ENCODE measurements at places on chromosomes 12 and 14. TPM values are rescaled to one million over a fixed set of nuclear protein-coding genes. Genes with fewer than 3 reads are reported as not detected.

Gene ACSM4
- total RNA-seq, result not detected

Gene FZD10
- 0.77 TPM for total RNA-seq

Gene KITLG
- 22.4 TPM for total RNA-seq

Gene GPR132
- total RNA-seq, result 0.13 TPM

Gene FGD4
- total RNA-seq, result 22.9 TPM

Gene CACNA2D4
- not detected for total RNA-seq

Gene BCAT1
- 13.4 TPM for total RNA-seq

Gene DEGS2
- total RNA-seq, result 9.7 TPM

Gene ARMH4
- total RNA-seq, result under 0.01 TPM

Gene TSHR
- total RNA-seq, result not detected

Gene EXOC3L4
- total RNA-seq, result 0.26 TPM

Gene FAM222A
- total RNA-seq, result under 0.01 TPM

Gene KRT2
- not detected for total RNA-seq

Gene RD3L
- total RNA-seq, result not detected

Gene KRT79
- 0.26 TPM for total RNA-seq

Gene SPX
- 6.3 TPM for total RNA-seq

Gene SERPINA1
- total RNA-seq, result 0.26 TPM

Gene ATN1
- total RNA-seq, result 4.9 TPM

Gene GPRC5A
- total RNA-seq, result 16.1 TPM

Gene OVCH1
- 0.26 TPM for total RNA-seq

Gene DBX2
- not detected for total RNA-seq

Gene CCDC38
- 0.13 TPM for total RNA-seq

Gene PTPRQ
- total RNA-seq, result not detected
